ENCODE measurements at places on chromosomes 7 and 10. TPM values are rescaled to one million over a fixed set of nuclear protein-coding genes. Genes with fewer than 3 reads are reported as not detected.

GRCh38 chr10:64211466-64211865 is 690.3 kb downstream of the REEP3 start:
- H3K4me3 ChIP-seq: no peak overlapping the region
- H3K27ac ChIP-seq: no peak overlapping the region
- H3K4me1 ChIP-seq: no peaks in the 10 kb centered on the region
- H3K27me3 ChIP-seq: no peaks in the 10 kb centered on the region
- DNase-seq: no peak

DNA sequence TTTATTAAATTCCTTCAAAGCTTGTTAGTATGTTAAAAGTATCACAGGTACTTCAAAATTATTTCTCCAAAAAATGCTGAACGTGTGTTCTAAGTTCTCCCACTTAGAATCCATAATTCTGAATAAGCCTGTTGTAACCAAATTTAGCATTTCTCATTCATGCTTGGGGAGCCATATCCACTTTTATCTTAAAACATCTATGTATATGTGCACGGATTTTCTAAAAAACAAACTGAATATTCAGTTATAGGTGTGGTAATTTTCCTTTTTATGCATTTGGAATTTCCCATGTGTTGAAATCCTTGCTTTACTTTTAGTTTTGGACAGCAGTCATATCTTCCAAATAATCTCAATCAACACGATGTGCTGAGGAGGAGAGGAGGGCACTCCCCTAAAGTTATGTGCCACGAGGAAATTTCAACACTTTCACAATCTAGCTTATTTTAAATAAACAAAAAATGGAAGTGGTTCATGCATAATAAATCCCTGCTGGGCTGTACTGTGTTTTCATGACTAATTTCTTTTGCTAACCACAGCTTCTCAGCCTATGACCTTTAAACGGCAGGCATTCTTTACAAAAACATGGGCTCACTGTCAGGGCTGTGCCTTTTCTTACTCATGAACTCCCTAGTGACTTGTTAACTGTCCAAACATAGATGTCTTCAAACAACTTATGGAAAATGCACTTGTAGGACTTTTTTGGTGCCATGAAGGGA is 380.3 kb upstream of the SEMA3C start:
- H3K27ac ChIP-seq: no peak overlapping the region
- no peaks in the 10 kb centered on the region for H3K4me1 ChIP-seq
- no peaks in the 10 kb centered on the region for H3K36me3 ChIP-seq
- H3K27me3 ChIP-seq: no peaks in the 10 kb centered on the region
- no peak overlapping the region for H3K4me3 ChIP-seq

- no peak for DNase-seq
- H3K27ac ChIP-seq: no peak overlapping the region
Measured at GRCh38 chr10:44010873-44011602, 362.4 kb upstream of the ZNF32 start.

GRCh38 chr10:58807629-58808022 is 295.0 kb downstream of the BICC1 start:
- no peak for DNase-seq
- H3K36me3 ChIP-seq: no peaks in the 10 kb centered on the region
- H3K4me3 ChIP-seq: no peak overlapping the region
- no peaks in the 10 kb centered on the region for H3K4me1 ChIP-seq

DNA sequence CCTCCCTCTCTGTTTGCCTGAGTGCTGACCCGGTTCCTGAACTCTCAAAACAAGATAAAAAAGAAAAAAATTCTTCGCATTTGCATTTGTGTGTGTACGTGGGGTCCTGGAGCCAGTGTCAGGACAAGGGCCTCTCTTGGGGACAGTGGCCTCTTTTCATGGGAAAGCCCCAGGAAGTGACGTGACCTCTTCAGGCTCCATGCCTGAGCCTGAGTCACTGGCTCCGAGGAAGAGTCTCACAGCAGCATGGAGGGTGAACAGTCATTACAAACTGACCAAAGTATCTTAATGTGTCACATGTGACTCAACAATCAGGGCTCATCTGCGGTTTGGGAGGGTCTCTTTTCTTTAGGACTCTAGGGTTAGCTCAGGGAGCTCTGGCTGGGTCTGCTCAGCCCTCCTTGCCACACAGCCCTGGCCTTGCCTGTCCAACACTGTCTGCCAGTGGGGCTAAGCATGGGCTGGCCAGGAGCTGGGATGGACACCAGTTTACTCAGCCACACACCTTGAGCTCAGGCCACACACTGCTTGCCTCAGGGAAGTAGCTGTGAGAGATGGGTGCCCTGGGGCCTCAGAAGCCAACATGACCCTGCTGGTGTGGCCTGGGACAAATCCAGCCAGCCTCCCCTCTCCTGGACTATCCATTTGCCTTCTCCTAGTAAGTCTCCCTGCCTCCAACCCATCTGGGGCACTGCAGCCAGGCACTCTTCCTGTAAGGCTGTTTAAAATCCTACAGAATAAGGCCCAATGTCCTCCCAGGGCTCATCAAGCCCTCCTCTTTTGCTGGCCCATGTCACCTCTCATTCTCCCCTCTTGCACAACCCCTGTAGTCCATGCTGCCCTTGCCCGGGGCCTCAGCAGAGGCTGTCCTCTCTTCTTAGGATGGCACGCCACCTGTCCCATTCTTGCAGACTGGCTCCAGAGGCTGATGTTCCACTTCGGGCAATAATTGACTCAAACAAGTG is 10.5 kb downstream of the TMEM273 start:
- H3K27ac ChIP-seq: no peak overlapping the region
- H3K36me3 ChIP-seq: no peaks in the 10 kb centered on the region
- no peaks in the 10 kb centered on the region for H3K27me3 ChIP-seq
- H3K4me3 ChIP-seq: no peak overlapping the region
- no peaks in the 10 kb centered on the region for H3K4me1 ChIP-seq
- no peak for DNase-seq

DNA sequence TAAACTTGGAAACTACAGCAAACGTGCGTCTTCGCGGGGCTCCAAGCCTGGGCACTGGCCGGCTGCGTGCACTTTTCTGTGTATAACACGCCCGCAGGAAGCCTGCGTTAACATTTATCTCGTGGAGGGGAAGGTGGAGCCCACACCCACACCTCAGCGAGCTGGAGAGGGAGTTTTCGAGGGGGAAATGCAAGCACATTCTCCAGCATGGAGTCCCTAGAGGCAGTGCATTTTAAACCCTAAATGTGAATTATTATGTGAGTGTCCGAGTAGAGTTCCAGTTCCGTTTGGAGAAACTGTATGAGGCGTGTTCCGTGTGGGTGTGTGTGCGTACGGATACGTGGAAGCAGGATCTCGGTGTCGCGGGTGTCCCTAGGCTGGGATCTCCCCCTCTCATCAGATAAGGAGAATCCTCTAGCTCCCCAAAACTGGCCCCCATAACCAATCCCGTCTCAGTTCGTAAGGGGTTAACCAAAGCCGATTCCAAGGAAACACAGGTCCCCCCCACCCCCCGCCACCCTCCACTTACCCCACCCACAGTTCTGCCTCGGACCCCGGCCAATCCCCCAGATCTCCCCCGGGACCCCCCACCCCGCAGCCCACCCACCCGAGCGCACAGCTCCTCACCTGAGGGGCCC is 403 bp downstream of the CDK6 start:
- H3K4me1 ChIP-seq: no peaks in the 10 kb centered on the region
- H3K27me3 ChIP-seq: no peaks in the 10 kb centered on the region
- DNase-seq: peak; percentile 10
- peak overlapping the region; percentile 81 for H3K27ac ChIP-seq
- H3K36me3 ChIP-seq: no peaks in the 10 kb centered on the region

DNA sequence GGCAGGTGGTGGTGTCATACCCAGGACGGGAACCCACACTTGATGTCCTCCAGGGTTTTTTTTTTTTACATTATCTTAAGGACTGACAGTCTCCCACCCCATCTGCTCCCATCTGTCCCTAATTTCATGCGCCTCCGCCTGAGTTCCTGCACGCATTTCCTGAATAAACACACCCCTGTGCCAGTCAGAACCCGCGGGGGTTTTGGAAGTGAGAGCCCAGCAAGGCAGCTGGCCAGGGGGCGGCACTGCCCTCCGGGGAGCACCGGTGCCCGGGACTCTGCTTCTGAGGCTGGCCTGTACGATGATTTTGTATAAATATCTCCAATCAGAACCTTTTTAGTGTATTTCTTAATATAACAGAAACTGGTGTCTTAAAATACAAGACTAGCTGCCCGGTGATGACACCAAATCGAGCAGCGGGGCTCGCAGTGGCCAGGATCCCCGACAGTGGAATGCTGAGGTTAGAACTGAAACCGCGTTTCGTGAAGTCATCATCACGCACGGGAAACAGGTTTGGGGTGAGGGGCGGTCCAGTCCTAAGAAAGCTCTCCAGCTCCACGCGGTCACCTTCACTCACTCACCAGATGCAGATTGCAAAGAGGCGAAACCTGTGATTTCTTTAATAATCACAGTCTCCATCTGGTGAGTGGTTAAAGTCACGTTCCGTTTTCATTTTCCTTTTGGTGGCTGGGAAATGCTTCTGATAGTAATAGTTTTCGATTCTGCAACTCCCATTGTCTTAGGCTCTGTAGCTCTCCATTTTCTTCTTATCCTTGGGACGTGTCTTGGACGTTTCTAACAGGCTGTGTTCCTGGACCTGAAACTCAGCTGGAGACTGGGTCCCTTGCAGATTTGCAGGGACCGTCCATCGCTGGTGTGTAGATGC is 19.7 kb downstream of the BNIP3 start:
- no peaks in the 10 kb centered on the region for H3K4me1 ChIP-seq
- H3K4me3 ChIP-seq: no peak overlapping the region
- no peaks in the 10 kb centered on the region for H3K27me3 ChIP-seq
- no peaks in the 10 kb centered on the region for H3K36me3 ChIP-seq
- peak overlapping the region; percentile 60 for H3K27ac ChIP-seq
- DNase-seq: no peak

- no peak for DNase-seq
- no peak overlapping the region for H3K27ac ChIP-seq
- no peak overlapping the region for H3K4me3 ChIP-seq
- no peaks in the 10 kb centered on the region for H3K27me3 ChIP-seq
Measured at GRCh38 chr10:356452-356851, 221.2 kb downstream of the ZMYND11 start.

DNA sequence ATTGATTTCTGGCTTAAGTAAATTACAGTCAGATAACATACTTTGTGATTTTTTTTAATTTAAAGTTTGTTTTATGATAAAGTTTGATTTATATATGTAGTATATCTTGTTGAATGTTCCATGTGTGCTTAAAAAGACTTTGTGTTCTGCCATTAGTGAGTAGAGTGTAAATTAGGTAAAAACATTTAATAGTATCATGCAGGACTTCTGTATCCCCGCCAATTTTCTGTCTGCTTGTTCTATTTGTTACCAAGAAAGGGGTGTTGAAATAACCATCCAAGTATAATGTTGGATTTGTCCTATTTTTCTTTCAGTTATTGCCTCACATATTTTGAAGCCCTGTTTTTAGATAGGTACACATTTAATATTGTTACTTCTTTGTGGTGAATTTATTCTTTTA is 172.1 kb downstream of the CAMK1D start:
- no peaks in the 10 kb centered on the region for H3K27me3 ChIP-seq
- no peak overlapping the region for H3K27ac ChIP-seq
- DNase-seq: no peak
- no peaks in the 10 kb centered on the region for H3K36me3 ChIP-seq

DNA sequence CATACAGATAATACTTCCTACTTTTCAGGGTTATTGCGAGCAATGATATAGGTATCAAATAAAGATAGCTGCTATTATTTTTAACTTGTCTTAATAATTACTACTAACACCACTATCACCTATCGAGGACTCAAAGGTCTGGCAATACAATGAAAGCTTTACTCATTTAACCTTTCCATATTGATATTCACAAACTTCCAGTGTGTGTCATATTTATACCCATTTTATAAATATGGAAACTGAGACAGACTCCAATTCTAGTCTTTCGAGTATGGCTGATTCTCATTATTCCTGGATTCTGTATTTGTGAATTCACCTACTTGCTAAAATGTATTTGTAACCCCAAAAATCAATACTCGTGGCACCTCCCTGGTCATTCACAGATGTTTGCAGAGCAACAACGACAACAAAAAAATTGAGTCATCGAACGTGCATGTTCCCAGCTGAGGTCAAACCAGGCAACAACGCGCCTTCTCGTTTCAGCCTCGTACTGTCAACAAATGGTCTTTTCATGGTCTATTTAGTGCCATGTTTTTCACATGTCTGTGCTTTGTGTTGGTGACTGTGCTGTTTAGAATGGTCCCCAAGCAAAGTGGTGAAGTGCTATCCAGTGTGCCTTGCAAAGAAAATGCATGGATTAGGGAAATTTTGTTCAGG is 51.7 kb downstream of the SMURF1 start:
- no peak for DNase-seq
- H3K4me1 ChIP-seq: peaks cover 6% of the 10 kb centered on the region
- no peak overlapping the region for H3K27ac ChIP-seq
- no peak overlapping the region for H3K4me3 ChIP-seq

DNA sequence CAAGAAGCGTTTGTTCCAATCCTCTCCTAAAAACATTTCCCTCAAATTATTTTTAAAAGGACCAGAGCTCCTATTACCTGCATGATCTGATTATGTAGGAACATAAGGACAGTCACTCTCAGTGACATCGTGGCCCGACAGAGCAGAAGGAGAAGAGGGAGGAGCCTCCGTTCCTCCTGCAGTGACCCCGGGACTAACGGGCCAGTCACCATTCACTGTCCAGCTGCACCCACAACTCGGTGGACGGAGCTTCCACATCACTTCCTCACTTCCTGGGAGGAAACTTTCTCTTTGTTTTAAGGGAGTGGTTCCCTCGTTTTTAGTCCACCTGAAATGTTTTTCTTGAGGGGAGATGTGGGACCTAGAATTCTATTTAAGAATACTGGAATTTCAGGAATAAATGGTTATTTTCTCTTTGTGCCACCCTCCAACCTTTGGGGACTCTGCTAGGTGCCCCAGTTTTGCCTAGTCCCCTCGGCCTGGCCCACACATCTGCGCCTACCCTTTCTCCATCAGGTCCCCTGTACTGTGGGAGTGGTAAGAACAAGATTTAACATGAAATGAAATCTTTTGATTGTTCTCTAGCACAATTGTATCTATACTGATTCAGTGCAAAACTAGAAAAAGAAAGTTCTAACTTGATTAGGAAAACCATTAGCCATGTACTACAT is 173.5 kb upstream of the RNF32 start:
- no peak overlapping the region for H3K27ac ChIP-seq
- DNase-seq: no peak
- H3K4me1 ChIP-seq: peaks cover 5% of the 10 kb centered on the region
- no peaks in the 10 kb centered on the region for H3K36me3 ChIP-seq
- H3K4me3 ChIP-seq: no peak overlapping the region

DNA sequence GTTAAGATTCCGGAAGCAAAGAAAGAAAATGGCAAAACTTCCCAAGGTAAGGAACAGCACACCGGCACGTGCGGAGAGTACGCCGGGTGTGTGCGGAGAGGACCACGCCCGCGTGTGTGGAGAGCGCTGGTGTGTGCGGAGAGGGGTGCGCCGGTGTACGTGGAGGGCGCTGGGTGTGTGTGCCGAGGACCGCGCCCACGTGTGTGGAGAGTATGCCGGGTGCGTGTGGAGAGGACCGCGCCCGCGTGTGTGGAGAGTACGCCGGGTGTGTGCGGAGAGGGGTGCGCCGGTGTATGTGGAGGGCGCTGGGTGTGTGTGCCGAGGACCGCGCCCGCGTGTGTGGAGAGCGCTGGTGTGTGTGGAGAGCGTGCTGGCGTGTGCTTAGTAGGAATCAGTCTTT is 48.6 kb upstream of the DPYSL4 start:
- DNase-seq: no peak
- no peak overlapping the region for H3K27ac ChIP-seq
- H3K36me3 ChIP-seq: no peaks in the 10 kb centered on the region
- H3K4me3 ChIP-seq: no peak overlapping the region
- no peaks in the 10 kb centered on the region for H3K4me1 ChIP-seq
- H3K27me3 ChIP-seq: no peaks in the 10 kb centered on the region

The POM121L12 gene
- total RNA-seq: not detected

The TUBB8 gene
- not detected for total RNA-seq

The PHYHIPL gene
- 32.1 TPM for total RNA-seq

The CAV1 gene
- total RNA-seq: 114 TPM

All from prostate gland (tissue), 2 donors.